Activated T-cell treated with anti-CD3 and anti-CD28 coated beads, Interleukin-2, amount 50 U/mL, for 4 hours (primary cell): ENCODE measurements at places on chromosomes 4 and X. TPM values are rescaled to one million over a fixed set of nuclear protein-coding genes. Genes with fewer than 3 reads are reported as not detected.

DNA sequence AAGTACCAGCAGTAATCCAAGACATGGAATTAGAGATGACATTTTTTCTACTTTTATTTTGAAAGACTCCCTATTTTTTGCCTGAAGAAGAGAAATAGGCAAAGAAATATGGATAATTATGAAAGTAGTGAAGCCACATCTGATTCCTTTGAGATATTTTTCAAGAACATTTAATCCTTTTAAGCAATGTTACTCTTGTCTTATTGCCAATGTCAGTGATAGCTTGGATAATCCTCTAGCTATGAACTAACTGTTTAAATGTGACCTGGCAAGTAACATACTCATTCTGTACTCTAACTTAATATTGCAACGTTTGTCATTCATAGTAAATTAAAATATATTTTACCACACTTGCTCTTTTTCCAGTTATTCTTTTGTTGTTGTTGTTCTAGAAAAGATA is 181.3 kb downstream of the VEGFC start:
- DNase-seq, result no peak

Gene PRRG3
- not detected for total RNA-seq

- DNase-seq, result no peak
Observed at GRCh38 chr4:123870216-123870876, 473.8 kb downstream of the SPRY1 start.

DNA sequence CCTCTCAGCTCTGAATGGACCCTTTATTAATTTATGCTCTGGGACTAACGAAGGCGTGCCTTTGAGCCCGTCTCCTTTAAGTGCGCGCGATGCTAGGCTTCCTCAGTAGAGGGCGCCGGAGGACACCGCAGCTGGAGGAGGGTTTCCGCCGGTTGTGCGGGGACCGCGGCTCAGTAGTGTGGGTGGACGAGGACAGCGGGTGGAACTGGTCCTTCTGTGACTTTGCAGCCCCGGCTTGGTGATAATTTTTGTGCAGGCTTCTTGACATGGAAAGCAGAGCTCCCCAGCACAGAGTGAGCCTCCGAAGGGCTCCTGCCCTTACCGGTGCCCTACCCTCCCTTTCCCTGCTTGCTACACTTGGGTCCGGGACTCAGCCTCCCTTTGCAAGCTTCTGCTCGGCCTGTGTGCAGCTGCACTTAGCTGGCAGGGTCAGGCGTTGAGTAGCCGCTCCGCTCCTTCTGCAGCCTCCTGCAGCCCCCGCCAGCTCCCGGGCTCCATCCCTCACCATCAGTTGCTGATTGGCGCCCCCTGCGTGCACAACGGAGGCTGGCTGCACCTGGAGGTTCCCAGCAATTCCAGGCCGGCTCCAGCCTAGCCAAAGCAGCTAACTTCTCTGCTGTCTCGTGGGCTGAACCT is 26.8 kb upstream of the BOD1L1 start:
- DNase-seq, result peak; percentile 70

DNA sequence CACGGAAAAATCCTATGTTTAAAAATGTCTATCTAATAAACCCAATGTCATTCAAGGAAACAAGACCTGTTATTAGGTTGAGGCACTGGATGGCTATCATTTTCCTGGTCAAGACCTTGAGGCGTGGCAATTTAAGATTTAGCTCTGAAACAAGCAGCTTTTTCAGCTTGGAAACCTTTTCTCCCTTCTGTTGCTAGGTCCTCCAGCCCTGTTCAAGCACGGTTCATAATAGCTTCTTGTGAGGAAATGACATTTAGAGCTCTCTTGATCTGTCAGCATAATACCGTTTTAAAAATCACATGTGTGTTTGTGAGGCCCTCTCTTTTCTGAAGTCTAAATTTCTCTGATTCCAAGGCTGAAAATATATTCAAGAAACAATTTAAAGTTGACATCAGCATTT is 133.6 kb upstream of the GRPR start:
- no peak for DNase-seq

Gene MSX1
- not detected for total RNA-seq

Gene MAGEA12
- total RNA-seq, result not detected

DNA sequence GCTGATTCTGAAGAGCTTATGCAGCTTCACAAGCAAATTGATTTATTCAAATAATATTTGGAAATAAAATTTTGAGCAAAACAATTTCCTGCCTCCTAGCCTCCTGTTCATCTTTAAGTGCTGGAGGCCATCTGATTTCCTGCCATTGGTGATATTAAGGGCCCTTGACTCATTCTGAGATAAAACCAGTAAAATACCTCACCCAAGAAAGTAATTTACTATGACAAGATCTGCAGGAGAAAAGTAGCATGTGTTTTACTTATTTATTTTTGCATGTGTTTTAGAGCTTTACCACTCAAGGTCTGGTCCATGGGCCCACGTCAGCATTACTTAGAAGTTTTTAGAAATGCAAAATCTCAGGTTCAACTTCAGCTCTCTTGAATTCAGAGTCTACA is 67.7 kb downstream of the DCLK2 start:
- DNase-seq, result no peak

DNA sequence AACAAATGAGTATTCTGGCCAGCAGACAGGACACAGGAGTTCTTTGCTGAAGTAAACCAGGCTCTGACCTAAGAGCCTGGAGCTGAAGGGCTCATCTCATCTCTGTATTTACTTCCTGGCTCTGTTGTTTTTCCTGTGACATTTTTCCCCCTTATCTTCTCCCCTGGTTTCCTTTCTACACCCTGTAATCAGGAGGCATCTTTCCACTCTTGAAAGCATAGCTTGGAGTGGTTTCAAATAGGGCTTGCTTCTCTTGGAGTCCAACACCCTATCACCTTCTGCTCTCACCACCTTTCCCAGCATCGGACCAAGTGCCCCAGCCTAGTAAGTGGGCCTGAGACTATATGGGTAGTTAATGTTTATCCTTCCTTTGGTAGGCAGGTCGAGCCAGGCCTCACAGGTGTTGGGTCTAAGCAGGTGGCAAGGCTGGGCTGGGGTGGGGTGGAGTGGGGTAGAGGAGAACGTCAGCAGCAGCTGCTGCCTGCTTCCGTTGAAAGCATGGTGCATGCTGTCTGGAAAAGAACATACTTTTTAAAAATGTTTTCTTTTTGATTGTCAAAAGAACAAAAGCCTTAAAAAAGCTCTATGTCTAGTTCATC is 1.2 kb downstream of the DRP2 start:
- no peak for DNase-seq

DNA sequence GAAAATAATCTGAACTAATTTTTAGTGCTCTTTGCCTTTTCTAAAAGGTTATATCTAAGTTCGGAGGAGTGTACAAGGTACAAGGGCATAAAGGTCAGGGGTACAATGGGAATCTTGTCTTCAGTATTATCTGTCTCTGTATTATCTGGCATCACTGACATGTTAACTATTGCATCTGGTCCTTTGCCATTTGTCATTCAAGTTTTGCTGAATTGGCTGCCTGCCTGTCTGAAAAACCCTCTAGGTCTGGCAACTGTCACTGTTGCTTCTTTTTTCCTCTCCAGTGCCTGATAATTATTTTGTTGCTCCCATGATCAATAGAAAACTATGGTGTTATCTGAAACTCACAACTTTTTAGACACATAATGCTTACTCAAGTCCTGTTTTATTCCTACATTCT is 112.5 kb upstream of the STK26 start:
- DNase-seq, result no peak

DNA sequence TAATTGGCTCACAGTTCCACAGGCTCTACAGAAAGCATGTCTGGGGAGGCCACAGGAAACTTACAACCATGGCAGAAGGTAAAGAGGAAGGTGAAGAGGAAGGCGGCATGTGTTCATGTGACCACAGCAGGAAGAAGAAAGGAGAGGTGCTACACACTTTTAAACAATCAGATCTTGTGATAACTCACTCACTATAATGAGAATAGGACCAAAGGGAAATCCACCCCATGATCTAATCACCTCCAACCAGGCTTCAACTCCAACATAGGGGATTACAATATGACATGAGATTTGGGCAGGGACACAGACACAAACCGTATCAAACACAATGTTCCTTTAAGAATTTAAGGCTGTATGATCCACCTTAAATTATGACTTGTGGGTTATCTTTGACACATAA is 10.5 kb upstream of the PGM2 start:
- DNase-seq, result no peak

Gene PDZD4
- total RNA-seq, result 1.4 TPM

Gene NPNT
- total RNA-seq, result 0.14 TPM

- no peak for DNase-seq
Observed at GRCh38 chr4:51870441-51871188, 27.7 kb downstream of the DCUN1D4 start.

DNA sequence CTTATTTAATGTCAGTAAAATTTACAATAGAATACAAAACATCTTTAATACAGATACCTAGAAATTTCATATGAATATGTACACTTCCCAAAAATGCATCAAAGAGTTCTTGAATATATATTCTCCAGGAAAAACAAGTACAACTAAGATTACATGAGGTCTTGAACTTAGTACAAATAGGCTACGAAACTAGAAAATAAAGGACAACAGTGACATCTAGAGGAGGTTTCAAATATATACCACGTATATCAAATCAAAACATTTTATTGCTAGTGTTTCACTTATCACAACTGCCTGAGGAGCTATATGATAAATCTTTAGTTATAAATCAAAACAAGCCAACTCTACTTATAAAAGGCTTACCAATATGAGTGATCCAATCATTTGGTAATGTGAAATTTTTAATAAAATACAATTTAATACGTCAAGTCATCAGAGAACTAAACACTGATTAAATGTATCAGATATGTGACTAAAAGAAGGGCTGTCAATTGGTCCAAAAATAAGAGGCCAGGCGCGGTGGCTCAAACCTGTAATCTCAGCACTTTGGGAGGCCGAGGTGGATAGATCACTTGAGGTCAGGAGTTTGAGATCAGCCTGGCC is 36.6 kb downstream of the ANAPC10 start:
- no peak for DNase-seq

DNA sequence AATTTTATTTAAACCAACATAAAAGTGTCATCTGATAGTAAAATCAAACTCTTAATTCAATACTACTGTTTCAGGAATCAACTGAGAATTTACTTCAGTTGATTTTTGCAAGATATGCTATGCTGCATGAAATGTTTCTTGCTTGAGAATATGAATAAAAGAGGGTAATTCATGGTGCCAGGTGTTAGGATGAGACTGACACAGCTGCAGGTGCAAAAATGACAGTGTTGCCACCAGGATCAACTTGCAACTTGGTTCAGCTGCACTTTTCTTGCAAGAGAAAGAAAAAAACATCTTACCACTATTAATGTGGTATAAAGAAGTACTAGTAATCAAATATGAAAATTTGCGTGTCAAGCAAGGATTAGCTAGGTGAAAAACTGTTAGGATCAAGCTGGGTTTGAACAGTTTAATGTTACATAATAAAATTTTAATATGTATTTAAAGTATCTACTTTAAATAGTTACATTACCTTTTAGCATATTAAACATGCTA is 49.7 kb downstream of the CHIC2 start:
- no peak for DNase-seq

DNA sequence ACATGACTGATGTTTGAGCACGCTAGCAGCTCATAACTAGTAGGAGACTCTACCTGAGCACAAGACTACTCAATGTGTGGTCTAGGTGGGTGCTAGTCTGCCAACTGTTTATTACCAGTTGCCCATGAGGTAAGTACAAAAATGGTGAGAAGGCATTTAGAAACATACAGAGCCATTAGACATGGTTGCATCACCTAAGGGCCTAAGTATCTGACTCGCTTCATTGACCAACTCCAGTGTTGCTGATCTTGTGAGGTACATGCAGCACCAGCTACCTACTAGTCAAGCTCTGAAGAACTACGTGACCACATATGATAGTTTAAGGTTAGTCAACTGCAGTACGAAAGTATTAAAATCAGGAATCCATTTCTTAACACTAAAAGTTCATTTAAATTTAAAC is 39.9 kb downstream of the APBB2 start:
- DNase-seq, result no peak

- DNase-seq, result no peak
Observed at GRCh38 chrX:76183289-76184049, 10.6 kb downstream of the PBDC1 start.

Gene SULT1E1
- not detected for total RNA-seq

Gene GUF1
- 48.9 TPM for total RNA-seq

DNA sequence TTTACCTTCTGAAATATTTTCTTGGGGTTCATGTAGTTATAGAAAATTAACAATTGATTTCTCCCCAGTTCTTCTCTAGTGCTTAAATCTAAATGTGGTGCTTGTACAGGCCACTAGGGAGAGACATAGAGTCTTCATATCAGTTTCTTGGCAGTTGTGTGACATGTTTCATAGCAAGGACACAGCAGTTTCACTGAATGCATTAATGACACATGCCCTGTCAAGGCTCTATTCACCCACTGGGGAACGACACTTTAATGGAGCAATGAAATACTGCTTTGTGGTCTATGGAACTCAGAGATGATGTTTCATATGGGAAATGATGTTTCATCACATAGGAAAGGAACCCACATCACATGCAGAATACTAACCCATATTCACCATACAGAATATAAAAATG is 2.8 kb downstream of the VEGFC start:
- DNase-seq, result no peak

DNA sequence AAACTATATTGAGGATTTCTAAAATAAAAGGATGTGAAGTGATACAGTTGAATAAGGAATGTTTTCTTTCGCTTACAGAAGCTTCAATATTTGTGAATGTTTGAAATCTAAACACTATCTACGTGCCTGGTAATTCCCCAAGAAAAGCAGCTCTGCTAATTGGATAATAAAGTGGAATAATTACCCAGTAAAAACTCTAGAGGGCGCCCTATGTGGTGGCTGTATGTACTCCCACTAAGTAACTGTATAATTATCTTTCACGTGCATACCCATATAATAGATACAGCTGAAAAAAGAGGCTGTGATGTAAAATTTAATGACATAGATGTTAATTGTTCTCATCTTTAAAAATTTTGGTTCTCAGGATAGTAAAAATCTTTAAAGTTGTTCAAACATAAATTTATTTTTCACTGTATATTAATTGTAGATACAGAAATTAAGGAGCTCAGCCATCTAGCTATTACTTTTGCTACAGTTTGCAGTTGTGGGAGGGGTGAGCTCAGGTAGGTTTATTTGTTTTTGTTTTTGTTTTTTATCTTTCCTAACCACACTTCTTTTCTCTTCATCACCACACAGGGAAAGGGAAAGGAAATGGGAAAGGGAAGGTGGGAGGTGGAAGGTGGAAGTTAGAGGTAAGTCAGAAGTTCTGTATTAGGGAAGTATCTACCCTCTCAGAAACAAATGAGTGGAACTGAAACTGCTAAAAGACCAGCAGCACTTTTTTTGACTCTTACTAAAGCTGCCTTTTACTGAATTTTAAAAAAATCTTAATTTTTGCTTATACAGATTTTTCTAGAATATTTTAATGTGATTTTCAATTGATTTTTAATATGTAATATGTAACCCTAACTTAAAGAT is 151.7 kb upstream of the RPS6KA6 start:
- no peak for DNase-seq

GRCh38 chr4:23741681-23742191 is 148.1 kb downstream of the PPARGC1A start:
- DNase-seq, result no peak

GRCh38 chr4:175560604-175561003 is 251.5 kb downstream of the GPM6A start:
- no peak for DNase-seq
